ENCODE measurements at places on chromosomes 2 and 18. TPM values are rescaled to one million over a fixed set of nuclear protein-coding genes. Genes with fewer than 3 reads are reported as not detected.

DNA sequence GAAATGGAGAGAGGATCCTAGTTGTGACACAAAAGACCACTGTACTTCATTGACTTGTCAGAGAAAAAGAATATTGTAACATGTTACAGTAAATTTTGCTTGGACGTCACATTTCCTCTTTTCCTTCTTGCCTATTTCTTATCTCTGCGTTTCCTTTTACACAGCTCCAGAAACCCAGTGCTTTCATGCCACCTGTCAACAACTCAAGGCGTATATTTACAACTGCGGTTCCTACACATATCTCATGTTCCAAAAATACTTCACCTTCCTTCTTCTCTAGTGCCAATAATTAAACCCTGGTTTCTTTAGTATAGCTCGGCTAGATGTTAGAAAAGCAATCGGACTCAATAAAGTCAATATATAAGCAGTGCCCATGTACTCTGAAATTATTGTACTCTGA lies 911.5 kb upstream of the FSHR start:
- DNase-seq: no peak

DNA sequence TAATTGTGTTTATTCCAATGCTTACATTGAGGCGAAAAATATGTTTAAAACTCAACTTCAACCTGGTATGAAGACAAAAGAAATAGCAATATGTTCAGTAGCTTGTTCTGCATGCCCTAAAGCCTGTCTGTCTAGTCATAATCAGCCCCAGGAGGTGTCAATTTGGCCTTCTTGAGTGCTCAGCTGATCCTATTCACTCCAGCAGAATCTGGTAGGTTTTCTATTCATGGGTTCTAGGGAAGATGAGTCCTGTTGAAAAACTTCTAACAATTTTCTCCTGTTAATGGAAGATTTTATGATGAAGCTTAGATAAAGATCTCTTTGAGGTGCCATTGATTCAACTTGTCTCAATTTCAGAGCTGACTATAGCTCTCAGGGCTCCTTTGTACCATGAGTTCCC lies 402.0 kb upstream of the UBE2E3 start:
- DNase-seq: no peak

- no peak for DNase-seq
Observed at GRCh38 chr2:197158591-197159550, 151.7 kb downstream of the ANKRD44 start.

DNA sequence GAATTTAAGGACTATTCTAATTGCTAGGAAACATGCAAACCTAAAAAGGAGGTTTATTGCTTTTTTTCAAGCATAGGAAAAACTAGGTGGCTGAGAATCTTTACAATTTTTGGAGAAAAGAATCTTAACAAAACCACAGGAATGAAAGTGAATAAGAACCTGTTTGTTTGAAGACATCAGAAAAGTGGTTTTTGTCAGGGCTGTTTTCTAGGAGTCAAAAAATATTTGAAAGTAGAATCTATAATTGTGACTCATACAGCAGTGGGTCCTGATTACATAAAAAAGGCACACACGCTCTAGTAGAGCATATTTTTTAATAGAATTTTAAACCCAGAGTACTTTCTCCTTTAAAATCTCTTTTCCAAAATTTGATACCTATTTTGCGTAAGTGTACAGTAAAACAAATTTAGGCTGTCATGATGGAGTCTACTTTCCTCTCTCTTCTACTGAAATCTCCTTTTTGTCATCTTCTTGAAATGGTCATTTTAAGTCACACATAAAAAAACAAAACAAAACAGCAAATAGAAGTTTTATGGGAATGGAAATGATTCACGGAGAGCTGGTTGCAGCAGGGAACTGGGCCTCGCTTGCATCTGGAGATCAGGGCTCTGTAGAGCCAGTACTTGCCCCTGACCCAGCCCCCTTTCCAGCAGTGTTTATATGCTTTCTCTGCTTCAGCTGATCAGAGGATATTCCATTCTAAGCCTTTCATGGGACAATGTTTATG lies 59.1 kb upstream of the PELI1 start:
- DNase-seq: no peak

DNA sequence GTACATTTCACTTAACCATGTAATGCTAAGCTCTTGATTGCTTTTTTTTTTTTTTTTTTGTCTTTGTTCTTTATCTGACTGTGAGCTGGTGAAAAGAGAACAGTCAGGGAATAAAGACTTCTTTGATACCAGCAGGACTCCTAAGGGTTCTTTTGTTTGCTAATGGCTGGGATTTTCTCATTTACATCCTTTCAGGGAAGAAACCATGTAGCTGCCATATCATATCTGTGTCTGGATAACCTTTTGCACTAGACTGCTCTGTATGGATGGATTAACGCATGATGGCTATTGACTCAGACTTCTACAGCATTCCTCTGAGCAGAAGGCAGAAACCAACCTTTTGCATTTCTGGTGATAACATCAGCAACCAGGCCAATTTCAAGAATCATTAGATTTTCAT lies 504.0 kb downstream of the LRRTM4 start:
- no peak for DNase-seq

DNA sequence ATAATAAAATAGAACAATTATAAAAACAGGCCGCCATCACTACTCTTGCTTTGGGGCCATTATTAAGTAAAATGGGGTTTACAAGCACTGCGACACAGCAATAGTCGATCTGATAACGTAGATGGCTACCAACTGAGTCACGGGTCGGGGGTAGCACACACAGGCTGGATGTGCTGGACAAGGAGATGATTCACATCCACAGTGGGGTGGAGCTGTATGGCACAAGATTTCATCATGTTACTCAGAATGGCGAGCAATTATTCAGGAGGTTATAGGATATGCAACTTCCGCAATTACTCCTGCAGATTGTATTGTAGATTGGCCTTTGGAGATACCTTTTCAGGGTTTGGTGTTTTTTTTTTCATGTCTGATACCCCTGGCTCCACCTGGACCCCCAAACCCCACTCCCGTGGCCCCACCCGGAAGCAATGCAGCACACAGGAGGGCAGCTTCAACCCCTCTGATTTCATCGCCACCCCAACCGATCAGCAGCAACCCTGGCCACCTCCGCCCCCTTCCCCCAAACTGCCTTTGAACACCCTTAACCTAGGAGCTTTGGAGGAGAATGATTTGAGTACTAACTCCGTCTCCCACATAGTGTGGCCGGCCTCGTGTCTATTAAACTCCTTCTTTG lies 21.4 kb upstream of the MLPH start:
- no peak for DNase-seq

- DNase-seq: no peak
Observed at GRCh38 chr18:596288-596881, 403 bp upstream of the CLUL1 start.

- no peak for DNase-seq
Observed at GRCh38 chr2:143936848-143937722, 582.8 kb downstream of the ZEB2 start.

DNA sequence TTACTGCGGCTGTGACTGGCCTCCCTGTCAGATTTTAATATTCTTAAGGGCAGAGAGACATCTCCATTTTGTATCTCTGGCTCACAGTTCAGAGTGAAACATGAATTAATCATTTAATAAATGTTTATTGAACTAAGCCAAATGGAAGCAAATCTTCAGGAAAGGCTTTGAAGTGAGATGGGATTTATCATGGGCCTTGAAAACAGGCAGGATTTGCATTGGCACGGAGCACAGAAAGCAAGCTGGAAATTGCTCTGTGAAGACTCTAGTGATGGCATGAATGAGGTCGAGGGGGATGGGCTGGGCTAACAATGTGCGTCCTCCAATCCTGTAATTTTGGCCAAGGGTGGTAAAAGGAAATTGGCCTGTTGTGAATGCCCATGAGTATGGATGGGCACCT lies 369.8 kb upstream of the SOX11 start:
- DNase-seq: no peak

DNA sequence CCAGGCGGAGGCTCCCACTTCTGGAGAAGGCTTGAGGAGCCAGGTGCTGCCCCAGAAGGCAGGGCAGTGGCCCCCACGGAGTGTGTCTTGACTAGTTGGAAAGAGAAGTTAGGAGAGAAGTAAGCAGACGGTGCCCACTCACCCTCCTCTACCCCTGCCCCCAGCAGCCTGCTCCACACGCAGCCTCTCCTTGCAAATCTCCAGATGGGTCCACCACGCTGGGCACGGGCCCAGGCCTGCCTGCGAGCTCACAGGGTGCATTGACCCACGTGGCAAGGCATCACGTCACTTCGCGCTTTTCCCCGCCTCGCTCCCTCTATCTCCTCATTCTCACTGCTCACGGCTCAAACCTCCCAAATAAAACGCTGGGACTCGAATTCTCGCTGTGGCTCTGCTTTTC lies 71.8 kb upstream of the RAB12 start:
- no peak for DNase-seq

DNA sequence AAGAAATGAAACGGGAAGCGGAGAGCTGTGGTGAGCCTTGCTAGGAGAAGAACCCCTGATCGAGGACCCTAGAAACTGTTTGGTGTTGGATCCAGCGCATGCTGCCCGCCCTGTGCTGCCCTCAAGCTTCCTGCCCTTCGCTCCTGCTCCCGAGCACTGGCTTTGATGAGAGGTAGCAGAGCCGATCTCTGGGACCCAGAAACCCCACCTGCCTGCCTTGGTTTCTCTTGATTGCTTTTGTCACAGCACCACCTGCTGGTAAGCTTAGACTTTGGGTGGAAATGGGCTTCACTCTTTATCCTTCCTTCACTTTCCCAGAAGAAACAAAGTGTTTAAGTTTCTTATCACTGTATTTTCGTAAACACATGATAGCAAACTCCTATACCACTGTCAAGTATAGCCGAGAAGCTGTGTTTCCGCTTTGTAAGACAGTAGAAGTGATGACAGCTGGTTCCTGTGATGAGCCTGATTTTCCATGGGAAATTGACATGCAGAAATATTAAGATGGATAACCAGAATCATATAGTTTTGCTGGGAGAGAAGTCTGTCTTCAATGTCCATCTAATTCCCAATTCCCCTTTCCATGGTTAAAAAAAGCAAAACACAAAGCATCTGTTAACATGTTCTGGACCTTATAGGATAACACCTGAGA lies 267.4 kb downstream of the PHLPP1 start:
- no peak for DNase-seq

GRCh38 chr18:54240629-54241107 lies 16.2 kb upstream of the MBD2 start:
- DNase-seq: no peak

DNA sequence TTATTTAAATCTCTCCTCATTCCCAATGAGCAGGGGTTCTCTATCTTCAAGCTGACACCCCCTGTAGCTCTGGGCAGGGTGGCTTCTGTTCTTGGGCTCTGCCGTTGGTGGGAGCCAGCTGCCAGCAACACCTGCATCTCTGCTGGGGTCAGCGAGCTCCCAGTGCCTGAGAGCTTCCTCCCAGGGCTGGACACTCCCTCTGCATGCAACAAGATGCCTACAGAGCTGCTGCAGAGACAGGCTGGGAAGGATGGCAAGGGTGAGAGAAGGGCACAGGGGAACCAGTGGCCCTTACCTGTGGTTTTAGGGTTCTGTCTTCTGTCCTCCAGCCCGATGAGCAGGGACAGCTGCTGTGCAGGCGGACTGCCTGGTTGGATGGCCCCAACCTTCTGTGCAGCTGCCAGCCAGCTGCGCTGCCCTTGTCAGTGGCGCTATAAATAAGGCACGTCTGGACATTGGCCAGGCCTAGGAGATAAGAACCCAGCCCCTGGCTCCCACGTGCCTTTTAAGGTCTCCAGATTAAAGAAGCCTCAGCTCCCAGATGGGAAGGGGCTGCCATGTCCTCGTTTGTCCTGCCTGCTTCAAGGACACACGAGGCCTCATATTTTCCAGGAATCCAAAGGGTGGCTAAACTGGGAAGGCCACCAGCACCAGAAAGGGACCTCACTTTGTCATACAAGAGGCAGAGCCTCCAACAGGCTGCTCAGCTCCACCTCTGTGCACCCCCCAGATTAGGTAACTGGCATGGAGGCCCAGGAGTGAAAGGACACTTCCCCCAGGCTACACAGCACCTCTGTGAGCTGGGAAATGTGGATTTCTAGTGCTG lies 39.5 kb upstream of the FHL2 start:
- DNase-seq: no peak

Gene MSTN
- polyA plus RNA-seq: 0.11 TPM

Gene TCF7L1
- polyA plus RNA-seq: 20.9 TPM

Gene ST6GAL2
- 1.3 TPM for polyA plus RNA-seq

Gene SCN7A
- 11.1 TPM for polyA plus RNA-seq

Gene DUSP19
- polyA plus RNA-seq: 2.9 TPM

Data from urinary bladder (tissue), 4 donors.